Hindlimb muscle (tissue), 1 donor: ENCODE measurements at places on chromosomes 16 and 17.

GRCh38 chr17:75640556-75641119 lies 7.4 kb downstream of the SMIM5 start:
- no peak for DNase-seq

DNA sequence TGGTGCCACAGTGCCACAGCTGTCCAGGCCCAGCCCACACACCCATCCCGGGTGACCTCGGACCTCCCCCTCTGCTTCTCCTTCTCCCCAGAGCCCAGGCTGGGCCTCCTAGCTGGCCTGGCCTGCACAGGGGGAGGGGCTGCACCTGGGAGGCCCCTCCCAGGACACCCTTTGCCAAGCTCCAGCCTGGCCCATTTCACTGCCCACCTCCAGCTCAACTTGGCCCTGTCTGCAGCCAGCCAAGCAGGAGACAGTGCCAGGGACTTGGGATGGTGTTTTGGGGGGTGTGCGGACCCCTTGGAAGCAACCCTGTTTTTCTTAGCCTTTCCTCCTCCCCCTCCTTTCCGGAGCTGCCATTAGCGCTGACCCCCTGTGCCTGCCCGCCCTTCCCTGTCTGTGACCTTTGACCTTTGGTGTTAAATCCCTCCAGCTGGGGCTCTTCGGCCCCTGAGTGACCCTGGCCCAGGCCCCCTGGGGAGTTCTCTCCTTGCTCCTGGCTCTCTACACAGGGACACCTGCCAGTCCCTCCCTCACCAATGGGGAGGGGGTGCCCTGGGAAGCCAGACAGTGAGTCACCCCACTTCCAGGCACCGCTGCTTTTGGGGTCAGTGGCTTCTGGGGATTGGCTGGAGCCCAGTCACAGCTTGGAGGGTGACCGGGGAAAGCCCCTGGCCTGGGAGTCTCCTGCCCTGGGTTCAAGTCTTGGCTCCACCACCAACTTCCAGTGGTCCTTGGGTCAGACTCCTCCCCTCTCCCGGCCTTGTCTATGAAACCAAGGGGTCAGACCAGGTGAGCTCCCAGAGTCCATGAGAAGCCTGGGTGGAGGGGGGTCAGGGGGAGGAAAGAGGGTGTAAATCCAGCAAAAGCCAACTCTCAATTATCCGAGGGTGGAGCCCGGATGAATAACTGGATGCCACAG lies 1.9 kb downstream of the GLIS2 start:
- DNase-seq, result no peak

GRCh38 chr16:22272870-22273650 lies 24.1 kb upstream of the POLR3E start:
- no peak for DNase-seq

GRCh38 chr17:17933775-17934174 lies 38.4 kb downstream of the TOM1L2 start:
- no peak for DNase-seq

DNA sequence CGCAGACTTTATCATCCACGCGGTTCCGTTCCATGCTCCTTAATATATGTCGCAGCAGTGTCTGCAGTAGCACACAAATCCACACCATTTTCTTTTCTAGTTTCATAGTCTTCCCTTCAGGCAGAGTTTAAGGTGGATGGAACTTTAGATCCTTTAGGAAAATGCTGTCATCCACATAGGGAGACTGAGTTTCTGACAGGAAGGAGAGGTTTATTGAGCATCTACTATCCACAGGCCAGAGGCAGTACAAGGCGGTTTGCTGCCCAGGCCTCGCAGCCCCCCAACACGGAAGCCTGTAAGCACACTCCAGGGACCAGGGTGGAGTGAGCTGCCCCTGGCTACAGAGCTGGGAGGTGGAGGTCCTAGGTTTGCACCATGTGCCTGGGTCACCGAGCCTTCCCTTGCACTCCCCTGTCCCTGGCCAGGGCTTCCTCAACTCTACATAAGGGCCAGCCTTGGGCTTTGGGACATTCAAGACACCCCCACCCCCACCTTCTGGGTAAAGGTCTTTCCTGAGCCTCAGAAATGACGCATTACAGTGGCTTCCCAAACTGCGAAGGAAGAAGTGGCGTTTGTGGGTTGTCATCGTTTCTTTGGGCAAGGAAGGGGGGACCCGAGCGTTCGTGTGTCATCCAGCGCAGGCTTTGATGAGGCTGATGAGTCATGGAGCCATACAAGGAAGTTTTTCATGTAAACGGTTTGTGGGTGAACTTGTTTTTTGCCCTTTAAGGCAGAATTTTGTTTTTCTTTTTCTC lies 146.5 kb upstream of the PLCG2 start:
- no peak for DNase-seq

GRCh38 chr17:1147664-1148063 lies 32.1 kb downstream of the ABR start:
- DNase-seq, result no peak

DNA sequence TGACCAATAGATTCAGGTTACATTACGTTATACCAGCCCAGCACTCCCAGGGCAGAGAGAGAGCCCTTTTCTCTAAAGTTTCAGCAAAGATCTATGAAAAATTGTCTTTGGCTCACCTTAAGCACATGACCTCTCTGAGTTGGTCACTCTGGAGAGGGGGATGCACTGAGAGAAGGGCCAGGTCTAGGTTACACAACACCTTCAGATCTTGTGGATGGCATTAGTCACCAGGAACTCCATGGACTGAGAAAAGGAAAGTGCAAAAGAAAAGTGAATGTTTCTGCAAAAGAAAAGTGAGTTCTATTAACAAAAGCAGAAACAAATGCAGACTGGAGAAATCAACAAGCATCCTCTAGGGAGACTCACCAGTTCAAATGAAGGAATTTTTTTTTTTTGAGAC lies 253.3 kb upstream of the SALL1 start:
- no peak for DNase-seq

- DNase-seq, result peak; percentile 75
These were observed 1.5 kb upstream of the GSE1 start for GRCh38 chr16:85611444-85612190.

DNA sequence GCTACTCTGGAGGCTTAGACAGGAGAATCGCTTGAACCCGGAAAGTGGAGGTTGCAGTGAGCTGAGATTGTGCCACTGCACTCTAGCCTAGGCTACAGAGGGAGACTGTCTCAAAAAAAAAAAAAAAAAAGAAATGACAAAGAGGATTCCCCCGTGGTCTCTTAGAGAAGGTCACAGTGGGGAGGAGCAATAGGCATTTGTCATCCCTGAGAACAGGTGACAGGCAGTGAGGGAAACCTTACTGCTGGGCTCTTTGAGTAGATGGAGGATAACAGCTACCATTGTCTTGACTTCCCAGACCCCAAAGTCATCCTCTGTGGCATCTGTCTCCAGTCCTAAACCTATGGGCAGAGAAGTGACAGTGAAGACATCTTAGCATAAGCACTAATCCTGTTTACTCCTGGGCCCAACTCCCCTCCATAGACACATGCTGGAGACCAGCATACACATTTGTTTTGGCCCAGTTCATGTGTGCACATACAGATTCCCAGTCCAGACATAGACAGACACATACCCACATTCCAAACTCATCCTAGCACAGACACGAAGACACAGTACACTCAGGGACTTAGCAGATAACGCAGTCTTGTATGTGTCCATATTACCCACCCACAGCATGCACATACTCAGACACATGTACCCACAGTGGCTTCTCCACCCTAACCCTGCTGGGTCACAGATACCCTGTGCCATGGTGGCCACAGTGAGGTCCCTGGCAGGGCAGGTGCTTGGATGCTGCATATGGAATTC lies 2.7 kb downstream of the ESRP2 start:
- no peak for DNase-seq

DNA sequence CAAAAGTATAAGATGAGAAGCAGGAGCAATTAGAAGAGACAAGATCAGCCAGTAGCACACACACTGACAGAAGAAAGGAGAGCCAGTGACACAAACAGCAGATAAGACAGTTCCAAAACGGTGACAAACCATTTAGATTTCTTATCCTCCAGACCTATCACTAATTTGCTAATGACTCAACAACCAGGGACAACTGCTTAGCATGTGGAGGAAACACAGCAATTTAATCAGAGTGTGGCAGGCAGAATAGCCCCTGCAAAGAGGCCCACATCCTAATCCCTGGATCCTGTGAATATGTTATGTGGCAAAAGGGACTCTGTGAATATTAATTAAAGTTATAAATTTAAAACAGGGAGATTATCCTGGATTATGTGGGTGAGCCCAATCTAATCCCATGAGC lies 81.1 kb downstream of the CACNG1 start:
- no peak for DNase-seq

- no peak for DNase-seq
These were observed 59.0 kb upstream of the RPH3AL start for GRCh38 chr17:411421-412120.

- DNase-seq, result no peak
These were observed 31.3 kb downstream of the PHLPP2 start for GRCh38 chr16:71693164-71693563.

DNA sequence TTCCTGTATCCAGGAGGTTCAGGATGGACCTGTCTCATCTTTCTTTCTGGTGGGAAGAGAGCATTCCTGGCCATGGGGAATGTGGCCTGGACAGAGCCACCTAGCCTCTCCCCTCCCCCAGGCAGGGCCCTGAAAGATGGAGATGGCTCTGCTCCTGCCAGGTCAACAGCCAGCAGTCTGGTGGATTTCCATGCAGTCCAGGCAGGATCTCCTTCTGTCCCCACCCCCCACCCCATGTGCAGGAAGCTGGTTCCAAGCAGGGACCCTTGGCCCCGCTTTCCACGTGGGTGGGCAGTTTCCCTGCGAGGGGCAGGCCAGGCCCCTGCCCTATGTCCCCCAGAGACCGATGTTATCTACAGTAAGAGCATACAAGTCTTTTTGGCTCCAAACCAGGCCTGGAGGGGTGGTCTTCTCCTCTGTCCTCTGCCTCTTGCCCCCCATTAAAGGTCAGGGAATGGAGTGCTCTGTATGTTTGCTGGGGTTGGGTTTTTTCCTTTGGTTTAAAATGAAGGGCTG lies 240.5 kb downstream of the SEC14L1 start:
- DNase-seq, result no peak

- DNase-seq, result no peak
These were observed 860 bp upstream of the ARHGDIG start for GRCh38 chr16:279531-279930.

- no peak for DNase-seq
These were observed 56.7 kb downstream of the PLXDC1 start for GRCh38 chr17:39094607-39095308.

DNA sequence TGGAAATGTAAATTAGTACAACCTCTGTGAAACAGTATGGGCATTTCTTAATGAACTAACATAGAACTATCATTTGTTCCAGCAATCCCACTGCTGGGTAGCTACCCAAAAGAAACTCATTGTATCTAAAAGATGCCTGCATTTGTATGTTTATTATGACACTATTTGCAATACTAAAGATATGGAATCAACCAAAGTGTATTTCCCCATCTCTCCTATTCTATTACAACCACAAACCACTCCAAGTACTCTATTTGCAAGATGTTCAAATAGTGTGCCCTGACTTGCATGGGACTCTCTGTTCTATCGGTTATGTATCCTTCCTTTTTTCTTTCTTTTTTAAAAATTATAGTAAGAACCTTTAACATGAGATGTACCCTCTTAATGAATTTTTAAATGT lies 845.2 kb downstream of the CDH11 start:
- DNase-seq, result no peak

DNA sequence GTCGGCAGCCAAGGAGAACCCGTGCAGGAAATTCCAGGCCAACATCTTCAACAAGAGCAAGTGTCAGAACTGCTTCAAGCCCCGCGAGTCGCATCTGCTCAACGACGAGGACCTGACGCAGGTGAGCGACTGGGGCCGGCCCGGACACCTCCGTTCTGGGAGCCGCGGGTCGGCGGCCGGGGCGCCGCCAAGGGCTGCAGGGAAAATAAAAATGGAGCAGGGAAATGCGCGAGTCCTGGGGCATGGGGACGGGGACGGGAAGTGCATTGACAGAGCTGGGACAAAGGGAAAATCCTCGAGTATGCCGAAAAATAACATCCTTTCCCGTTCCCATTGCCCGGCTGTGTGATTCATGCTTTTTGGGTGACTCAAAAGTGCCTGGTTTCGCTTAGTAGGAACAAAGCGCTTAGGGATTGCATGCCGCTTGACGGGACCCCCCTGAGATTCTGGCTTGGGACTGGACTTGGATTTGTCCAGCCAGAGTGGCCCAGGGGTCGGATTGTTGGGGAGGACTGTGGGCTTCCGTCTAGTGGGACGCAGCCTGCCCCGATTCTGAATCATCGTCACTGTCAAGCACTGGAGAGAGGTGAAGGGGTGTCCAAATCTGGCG lies 699 bp downstream of the MPRIP start:
- no peak for DNase-seq

DNA sequence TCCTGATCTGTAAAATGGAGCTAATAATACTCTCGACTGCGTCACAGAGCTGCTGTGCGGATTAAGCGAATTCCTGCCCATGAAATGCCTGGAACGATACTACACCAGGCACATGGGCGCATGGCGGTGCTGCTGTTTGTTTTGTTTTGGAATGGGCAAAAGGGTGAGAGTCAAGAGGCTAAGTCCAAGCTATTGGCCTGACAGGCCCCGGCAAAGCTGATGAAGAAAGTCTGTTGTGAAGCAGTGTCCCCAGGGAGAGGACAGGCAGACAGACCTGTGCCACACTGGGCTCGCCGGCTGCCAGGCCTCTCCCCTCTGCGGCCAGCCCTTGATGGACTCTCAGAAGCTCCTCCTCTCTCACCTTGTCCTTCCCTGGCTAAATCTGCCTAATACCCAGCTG lies 31.3 kb upstream of the RASD1 start:
- DNase-seq, result no peak

DNA sequence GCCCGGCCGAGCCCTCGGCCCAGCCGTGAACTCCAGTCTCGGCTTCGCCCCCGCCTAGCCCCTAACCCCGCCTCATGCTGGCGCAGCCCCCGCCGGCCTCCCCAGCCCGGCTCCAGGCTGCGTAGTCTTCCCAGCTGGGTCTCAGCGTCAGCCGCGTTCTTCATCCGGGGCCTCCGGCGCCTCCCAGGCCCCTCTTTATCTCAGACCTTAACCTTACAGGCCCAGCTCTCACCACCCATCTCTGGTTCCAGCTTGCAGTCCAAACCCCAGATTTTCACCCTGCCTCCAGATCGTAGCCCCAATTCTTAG lies at the start of gene PROCA1:
PROCA1 (minus strand) TSS at position 166 of the 309 bp plus-strand sequence. CDS start 228 bp downstream, outside the sequence.
- DNase-seq, result no peak
